Ovary (tissue), 10 donors: ENCODE measurements at places on chromosomes 1 and 21. TPM values are rescaled to one million over a fixed set of nuclear protein-coding genes. Genes with fewer than 3 reads are reported as not detected.

- no peak for DNase-seq
These were observed 514 bp downstream of the TPRG1L start for GRCh38 chr1:3625151-3625907.

DNA sequence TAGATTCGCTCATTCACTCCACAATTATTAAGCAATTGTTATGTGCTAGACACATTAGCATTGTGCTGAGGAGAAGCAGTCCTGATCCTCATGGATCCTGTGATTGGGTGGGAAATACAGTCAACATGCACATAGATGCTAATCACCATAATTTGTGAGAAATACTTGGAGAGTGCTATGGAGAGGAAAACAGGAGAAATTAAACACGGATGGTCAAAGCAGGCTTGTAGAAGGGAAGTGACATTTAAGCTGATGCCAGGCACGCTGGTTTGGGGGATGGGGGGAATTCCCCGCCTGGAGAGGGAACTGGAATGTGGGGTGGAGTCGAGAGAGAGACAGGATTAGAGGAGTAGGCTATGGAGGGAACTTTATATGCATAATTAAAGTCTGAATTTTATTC is 52.2 kb upstream of the L1TD1 start:
- DNase-seq: no peak

GRCh38 chr1:53001128-53001527 is 60.9 kb upstream of the PODN start:
- DNase-seq: no peak

DNA sequence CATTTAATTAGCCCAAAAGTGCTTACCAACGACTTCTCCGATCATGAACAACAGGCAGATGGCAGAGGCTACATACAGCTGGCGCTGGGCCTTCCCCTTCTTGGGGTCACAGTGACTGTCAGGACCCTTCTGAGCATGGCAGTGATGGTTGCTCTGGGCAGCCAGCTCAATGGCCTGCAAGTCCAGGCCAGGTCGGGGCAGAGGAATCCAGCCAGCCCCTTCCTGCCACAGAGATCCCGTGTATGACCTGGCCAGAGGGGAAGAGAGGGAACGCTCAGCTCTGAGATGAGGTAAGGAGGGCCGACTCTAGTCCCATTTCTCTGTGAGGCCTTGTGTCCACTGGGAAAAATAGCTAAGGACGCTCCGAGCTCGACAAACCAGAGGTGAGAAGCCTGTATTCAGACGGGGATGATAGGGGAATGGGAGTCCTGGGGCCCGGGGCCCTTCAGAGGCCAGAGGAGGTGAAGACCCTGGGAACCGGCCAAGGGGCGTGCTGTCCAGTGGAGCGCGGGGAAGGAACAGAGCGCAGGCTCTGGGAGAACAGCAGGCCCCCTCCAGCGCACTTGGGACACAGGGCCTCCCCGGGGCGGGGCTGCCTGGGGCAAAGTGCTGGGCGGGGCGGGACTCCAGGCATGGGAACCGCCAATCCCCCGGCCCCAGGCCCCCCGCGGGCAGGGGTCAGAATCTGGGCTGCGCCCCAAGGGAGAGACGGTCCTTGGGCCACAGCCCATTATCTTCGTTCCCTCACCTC is 772 bp downstream of the SLC30A2 start:
- no peak for DNase-seq

CNTN2 gene
- total RNA-seq: not detected

CNKSR1 gene
- total RNA-seq: 5.8 TPM
